PC-9 (cell line): ENCODE measurements at places on chromosomes 7 and 10.

- DNase-seq: no peak
These were observed 42.9 kb upstream of the TOMM7 start for GRCh38 chr7:22865602-22865960.

GRCh38 chr7:158067219-158067930 lies 520.2 kb downstream of the PTPRN2 start:
- DNase-seq: no peak

GRCh38 chr10:28633750-28634149 lies 43.6 kb upstream of the BAMBI start:
- DNase-seq: no peak

GRCh38 chr10:3137958-3138726 lies 34.4 kb downstream of the PITRM1 start:
- no peak for DNase-seq

DNA sequence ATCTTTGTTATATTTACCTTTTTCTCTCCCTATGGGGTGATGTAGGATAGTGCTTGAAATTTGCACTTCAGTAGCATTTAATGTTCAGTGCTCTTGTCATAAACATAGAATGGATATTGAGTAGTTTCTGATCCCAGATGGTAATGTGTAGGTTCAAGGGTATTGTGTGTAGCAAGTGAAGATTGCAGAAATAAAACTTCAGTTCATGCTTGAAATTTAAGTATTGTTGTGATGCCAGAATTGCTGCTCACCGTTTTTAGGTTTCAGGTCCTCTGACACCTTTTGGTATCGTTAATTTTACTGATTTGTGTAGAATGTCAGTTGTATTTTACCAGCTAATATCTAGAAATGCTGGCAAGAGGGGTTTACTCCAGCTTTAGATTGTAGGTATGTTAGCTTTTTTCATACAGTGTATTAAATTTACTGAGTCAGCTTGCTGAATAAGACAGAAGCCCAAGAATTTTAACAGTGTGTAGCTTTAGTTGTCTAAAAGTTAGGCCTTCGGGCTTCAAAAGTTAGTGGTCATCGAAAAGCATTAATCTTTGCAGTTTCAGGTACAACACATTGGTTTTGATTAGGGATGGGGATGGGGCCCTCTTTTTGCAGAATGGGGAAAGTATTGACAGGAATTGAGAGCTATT lies 1.9 kb downstream of the PTEN start:
- DNase-seq: no peak

DNA sequence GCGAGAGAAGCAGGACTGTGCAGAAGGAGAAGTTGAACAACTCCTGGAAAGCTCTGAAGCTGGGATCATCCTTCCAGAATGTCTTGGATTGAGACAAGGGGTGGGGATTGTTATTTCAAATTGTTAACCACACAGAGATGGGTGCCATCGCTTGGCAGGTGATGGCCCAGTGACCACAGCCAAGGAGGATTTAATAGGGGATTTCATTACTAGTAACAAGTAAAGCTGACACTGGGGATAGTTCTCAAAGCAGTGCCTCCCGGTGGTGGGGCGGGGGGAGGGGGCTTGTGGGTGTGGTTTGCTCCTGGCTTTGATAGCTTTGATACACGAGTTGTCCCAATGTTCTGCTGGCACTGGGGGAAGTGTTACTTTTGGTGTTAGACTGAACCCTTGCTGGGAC lies 59.2 kb downstream of the ZNF503 start:
- no peak for DNase-seq

- no peak for DNase-seq
These were observed 48.8 kb downstream of the RALA start for GRCh38 chr7:39672176-39672575.

GRCh38 chr7:16563281-16564022 lies 36.8 kb downstream of the LRRC72 start:
- no peak for DNase-seq

- DNase-seq: no peak
These were observed 121.3 kb downstream of the PRKCQ start for GRCh38 chr10:6458814-6459213.

DNA sequence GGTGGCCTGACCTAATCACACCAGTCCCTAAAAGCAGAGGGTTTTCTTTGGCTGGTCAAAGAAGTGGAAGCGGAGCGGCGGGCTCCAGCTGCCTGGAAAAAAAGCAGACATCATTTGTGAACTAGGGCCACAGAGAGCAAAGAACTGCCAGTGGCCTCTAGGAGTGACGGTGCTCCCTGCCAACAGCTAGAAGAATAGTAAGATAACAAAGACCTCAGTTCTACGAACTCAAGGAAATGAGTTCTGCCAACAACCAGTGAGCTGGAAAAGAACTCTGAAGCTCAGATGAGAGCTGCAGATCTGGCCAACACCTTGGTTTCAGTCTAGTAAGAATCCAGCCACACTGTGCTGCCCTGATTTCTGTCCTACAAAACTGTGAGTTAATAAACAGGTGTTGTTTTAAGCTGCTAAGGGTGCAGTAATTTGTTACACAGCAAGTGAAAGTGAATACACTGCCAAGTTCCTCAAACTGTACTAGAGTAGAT lies 178.0 kb downstream of the SRPK2 start:
- DNase-seq: no peak

DNA sequence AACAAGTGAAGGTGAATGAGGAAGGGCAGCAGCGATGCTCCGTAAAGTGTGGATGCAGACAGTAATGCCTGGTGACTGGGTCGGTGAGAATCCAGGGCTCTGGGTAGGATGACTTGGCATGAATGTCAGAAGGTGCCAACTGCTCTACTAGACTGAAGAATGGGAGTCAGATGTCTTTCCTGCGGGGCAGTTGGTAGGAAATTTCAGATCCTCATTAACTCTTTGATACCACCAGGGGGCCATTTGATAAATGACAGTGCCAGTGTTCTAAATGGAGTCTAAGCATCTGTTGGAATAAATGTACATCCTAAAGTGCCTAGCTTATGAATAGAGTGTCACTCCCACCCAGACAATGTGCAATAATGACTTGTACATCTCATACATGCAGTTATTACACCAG lies 462.0 kb downstream of the GRM8 start:
- no peak for DNase-seq
